Tibial artery (tissue), 4 donors: ENCODE measurements at places on chromosomes 16 and 17.

DNA sequence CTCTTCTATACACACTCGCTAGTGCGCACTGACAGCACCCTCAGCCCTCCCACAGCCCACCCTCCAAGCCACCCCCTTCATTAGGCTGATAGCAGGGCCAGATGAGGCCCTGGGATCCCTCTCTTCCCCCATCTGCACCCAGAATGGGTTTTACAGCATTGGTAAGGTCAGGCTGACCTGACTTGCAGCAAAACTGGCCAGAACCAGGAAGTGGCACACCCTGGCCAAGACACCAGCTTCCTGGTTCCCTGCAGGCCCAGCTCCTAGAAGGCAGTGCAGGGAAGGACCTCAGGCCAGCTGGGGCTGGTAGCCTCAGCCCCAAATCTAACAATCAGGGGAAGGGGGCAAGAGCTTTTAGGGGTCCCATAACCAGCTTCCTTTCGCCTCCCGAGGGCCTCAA is 50.0 kb upstream of the MRPS23 start:
- peaks cover 81% of the 10 kb centered on the region for H3K4me1 ChIP-seq
- peak overlapping the region; percentile 80 for H3K27ac ChIP-seq
- H3K36me3 ChIP-seq, result no peaks in the 10 kb centered on the region
- no peaks in the 10 kb centered on the region for H3K27me3 ChIP-seq
- H3K4me3 ChIP-seq, result no peak overlapping the region

- H3K4me3 ChIP-seq, result no peak overlapping the region
- H3K27ac ChIP-seq, result no peak overlapping the region
- H3K36me3 ChIP-seq, result no peaks in the 10 kb centered on the region
- DNase-seq, result no peak
Measured at GRCh38 chr17:76920364-76921139, 52.3 kb downstream of the MGAT5B start.

DNA sequence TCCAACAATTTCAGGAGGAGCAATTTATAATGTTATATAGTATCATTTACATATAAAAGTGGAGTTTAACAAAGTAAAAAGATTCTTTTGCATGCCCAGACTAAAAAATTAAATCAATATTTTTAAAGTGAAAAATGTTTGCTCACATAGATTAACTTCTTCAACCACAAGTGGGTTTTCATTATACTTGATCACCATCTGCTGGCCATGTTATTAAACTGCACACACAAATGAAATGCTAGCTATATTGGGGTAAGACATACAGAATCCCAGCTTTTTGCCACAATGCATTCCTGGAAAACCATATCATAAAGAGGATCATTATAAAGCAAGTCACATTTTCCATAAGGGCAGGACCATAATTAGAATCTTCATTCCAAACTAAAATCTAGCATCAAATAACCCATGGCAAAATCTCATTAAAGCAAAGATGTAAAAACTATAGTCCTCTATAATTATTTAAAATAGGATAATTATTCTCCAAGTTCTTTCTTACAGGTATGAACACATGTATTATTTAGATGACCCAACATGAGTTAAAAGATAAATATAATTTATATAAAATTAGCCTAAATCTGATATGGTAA is 26.3 kb downstream of the CEP112 start:
- no peak overlapping the region for H3K4me3 ChIP-seq
- no peak for DNase-seq
- H3K4me1 ChIP-seq, result no peaks in the 10 kb centered on the region

GRCh38 chr16:77059446-77059845 is 131.5 kb upstream of the MON1B start:
- DNase-seq, result no peak
- no peak overlapping the region for H3K4me3 ChIP-seq
- H3K27ac ChIP-seq, result no peak overlapping the region
- no peaks in the 10 kb centered on the region for H3K4me1 ChIP-seq
- no peaks in the 10 kb centered on the region for H3K27me3 ChIP-seq

DNA sequence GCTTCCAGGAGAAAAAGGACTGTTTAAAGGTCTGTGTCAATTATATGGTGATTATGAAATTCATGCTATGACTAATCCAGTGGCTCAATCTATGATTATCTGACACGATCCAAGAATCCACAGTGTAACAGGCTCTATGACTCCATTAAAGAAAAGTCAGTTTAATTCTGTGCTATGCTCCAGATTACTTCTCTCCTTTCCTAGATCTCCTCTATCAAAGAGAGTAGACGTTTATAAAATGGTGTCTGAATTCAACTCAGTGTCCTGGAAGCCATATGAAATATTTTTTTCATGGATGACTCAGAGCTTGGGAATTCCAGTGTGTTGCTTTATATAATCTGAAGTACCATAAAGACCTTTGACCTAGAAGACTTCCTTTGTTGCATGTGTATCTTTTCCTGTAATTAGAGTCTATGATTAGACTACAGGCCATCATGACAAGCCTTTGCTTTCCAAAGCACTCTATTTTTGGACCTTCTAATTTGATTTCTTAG is 27.0 kb upstream of the NF1 start:
- no peaks in the 10 kb centered on the region for H3K27me3 ChIP-seq
- no peak overlapping the region for H3K4me3 ChIP-seq
- no peak for DNase-seq
- peaks cover 12% of the 10 kb centered on the region for H3K4me1 ChIP-seq

DNA sequence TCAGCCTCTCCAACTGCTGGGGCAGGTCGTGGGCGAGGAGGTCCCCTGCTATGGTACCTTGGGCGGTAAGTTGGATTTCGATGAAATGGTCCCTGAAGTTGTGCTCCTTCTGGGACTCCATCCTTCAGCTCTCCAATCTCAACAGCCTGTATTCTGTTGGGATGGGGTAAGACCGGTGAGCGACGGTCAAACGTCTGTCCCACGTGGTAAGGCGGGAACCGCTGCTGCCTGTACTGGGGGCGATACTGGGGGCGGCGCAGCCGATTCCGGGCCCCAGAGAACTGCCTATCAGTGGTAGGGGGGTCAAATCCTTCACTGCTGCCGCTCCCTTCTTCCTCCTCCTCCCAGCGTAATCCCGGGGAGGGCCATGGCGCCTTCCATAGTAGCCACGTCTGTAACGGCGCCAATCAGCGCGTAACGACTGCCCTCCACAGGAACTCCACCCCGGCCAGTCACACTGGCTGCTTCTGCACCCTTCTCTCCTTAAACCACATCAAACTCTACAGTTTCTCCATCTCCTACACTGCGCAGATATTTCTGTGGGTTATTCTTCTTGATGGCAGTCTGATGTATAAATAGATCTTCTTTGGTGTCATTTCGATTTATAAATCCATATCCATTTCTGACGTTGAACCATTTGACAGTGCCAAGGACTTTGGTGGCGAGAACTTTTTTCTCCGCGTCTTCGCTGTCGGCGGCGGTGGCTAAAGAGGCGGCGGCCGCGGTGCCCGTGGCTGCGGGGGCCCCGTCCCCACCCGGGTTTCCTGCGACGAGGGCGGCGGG is 41.1 kb downstream of the AHSP start:
- H3K36me3 ChIP-seq, result no peaks in the 10 kb centered on the region
- no peaks in the 10 kb centered on the region for H3K4me1 ChIP-seq
- DNase-seq, result no peak
- no peak overlapping the region for H3K4me3 ChIP-seq

- no peak overlapping the region for H3K4me3 ChIP-seq
- DNase-seq, result no peak
- H3K4me1 ChIP-seq, result peaks cover 7% of the 10 kb centered on the region
- H3K36me3 ChIP-seq, result no peaks in the 10 kb centered on the region
Measured at GRCh38 chr17:4715063-4715744, 4.8 kb downstream of the ARRB2 start.

GRCh38 chr16:85490407-85491057 is 122.6 kb upstream of the GSE1 start:
- H3K4me3 ChIP-seq, result no peak overlapping the region
- DNase-seq, result no peak
- no peaks in the 10 kb centered on the region for H3K36me3 ChIP-seq
- peaks cover 18% of the 10 kb centered on the region for H3K4me1 ChIP-seq
- H3K27me3 ChIP-seq, result no peaks in the 10 kb centered on the region
- H3K27ac ChIP-seq, result no peak overlapping the region

GRCh38 chr17:79022507-79022991 is 1.4 kb upstream of the C1QTNF1 start:
- no peaks in the 10 kb centered on the region for H3K27me3 ChIP-seq
- H3K4me3 ChIP-seq, result peak overlapping the region; percentile 91
- DNase-seq, result peak; percentile 96
- no peaks in the 10 kb centered on the region for H3K36me3 ChIP-seq

DNA sequence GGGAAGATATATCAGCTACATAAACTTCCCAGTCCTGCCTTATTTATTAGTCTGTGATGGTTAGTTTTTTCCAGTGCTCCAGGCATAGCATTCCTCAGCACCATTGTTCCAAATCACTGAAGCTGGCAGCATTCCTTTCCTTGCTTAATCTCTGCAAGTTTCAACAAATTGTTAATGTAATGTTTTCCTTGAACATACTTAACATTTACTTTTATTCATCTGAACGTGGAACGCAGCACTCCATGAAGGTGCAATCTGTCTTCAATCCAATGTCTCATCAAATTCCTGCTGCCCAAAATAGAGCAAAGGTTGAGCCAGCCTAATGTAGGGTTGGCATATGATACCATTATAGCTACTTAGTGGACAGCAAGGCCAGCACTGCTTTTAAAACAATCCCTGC is 441.1 kb upstream of the RBFOX1 start:
- H3K4me3 ChIP-seq, result no peak overlapping the region
- no peak for DNase-seq
- no peaks in the 10 kb centered on the region for H3K4me1 ChIP-seq
- no peak overlapping the region for H3K27ac ChIP-seq

- H3K4me3 ChIP-seq, result no peak overlapping the region
- H3K4me1 ChIP-seq, result peaks cover 44% of the 10 kb centered on the region
- no peaks in the 10 kb centered on the region for H3K36me3 ChIP-seq
- DNase-seq, result no peak
- no peaks in the 10 kb centered on the region for H3K27me3 ChIP-seq
Measured at GRCh38 chr16:75043175-75043895, 44.5 kb downstream of the ZNRF1 start.

DNA sequence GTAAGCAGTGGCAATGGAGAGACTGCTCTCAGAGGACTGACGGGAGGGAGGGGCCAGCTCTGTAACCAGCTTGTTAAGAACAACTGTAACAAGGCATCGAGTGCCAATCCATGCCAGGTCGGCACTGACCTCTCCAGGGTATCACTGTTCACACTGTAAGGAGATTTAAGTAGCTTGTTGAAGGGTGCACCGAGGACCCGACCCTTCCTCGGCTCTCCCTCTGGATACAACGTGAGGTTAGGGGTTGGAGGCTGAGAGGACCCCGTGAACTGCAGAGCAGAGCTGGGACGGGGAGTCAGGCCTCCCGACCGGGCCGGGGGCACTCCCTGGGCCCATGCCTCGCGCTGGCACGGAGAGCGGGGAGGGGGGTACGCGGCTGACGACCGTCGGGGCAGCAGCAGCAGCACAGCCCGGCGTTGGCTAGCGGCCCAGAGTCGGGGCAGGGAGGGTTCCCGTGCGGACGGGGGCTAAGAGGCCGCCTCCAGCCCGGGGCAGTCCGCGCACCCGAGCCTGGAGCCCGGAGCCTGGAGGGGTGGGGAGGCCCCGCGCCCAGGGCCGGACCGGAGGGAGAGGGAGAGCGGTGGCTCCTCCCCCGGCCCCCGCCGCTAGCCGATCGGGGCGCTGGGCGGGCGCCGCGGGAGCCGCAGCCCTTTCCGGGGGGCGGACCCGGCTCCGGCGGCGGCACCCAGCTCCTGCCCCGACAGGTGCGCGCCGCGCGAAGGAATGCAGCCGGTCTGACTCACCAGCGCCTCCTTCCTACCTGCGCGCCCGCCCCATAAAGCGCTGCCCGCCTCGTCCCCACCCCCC is at the start of gene ITGB4:
Gene ITGB4, plus strand, starts transcription at position 804 of the 807 bp plus-strand sequence. CDS start 3,245 bp downstream, outside the sequence.
- H3K4me3 ChIP-seq, result peak within 1 kb of the TSS; percentile 34
- no peaks in the 10 kb centered on the region for H3K4me1 ChIP-seq
- peak; percentile 60 for DNase-seq
- H3K27ac ChIP-seq, result no peak within 1 kb of the TSS
- no peaks in the 10 kb centered on the region for H3K36me3 ChIP-seq

DNA sequence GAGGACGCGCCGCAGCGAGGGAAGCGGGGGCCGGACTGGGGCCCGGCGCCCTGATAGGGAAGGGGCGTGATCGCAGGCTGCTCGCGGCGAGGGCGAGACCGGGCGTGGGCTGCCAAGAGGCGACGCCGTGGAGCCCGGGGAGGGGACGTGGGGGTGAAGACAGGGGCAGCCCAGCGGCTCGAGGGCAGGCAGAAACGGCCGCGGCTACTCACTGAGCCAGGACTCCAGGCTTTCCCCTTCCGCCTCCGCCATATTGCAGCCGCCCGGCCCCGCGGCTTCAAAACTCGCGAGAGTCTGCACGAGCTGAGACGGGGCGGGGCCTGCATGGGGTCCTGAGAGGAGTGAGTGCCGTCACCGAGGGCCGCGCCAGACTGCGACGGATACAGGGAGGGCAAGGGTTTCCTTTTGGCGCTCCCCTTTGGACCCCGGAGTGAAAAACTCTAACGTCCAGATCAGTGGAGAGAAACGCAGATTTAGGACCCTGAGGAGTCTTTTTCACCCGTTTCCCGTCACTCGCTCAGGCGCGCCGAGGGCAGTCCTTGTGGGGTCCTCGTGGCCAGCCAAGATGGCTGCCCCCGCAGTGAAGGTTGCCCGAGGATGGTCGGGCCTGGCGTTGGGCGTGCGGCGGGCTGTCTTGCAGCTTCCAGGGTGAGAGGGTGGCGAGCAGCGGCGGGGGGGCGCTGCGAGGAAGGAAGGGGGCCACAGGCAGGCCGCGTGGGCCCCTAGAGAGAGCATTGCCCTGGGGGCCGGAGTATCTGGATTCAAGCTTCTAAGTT is at the start of the genes GGA3 and MRPS7:
Gene GGA3, minus strand, starts transcription at position 271 of the 776 bp plus-strand sequence. Its CDS starts 19 bp downstream, at position 252.
Gene MRPS7, plus strand, starts transcription at position 544 of the 776 bp plus-strand sequence. Its CDS starts 22 bp downstream, at position 566.
- H3K4me3 ChIP-seq, result peak within 1 kb of the TSS; percentile 98
- peak; percentile 97 for DNase-seq
- peaks cover 21% of the 10 kb centered on the region for H3K36me3 ChIP-seq

- no peak overlapping the region for H3K27ac ChIP-seq
- DNase-seq, result no peak
- H3K4me3 ChIP-seq, result no peak overlapping the region
- no peaks in the 10 kb centered on the region for H3K36me3 ChIP-seq
- no peaks in the 10 kb centered on the region for H3K27me3 ChIP-seq
Measured at GRCh38 chr16:79656553-79657115, 56.1 kb upstream of the MAF start.

DNA sequence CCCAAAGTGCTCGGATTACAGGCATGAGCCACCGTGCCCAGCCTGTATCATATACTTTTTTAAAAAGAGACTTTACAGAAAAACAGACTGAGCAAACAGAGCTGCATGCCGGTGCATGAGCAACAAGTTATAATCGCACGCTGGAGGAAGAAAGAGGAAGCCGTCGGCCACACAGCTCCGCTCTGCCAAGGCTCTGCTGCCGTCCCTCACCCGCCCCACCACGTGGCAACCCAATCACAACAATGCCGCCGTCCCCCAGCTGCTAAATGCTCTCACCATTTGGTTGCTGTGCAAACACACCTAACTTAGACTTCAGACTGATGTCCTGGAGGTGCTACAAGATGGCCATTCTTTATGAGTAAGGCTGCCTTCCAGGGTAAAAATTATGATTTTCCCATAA is 83.5 kb downstream of the ADCY9 start:
- peaks cover 20% of the 10 kb centered on the region for H3K4me1 ChIP-seq
- H3K27me3 ChIP-seq, result no peaks in the 10 kb centered on the region
- no peak overlapping the region for H3K4me3 ChIP-seq
- peak overlapping the region; percentile 11 for H3K27ac ChIP-seq

GRCh38 chr17:19876529-19877161 is 8.9 kb upstream of the ULK2 start:
- no peak overlapping the region for H3K27ac ChIP-seq
- no peaks in the 10 kb centered on the region for H3K27me3 ChIP-seq
- H3K4me3 ChIP-seq, result no peak overlapping the region
- H3K36me3 ChIP-seq, result no peaks in the 10 kb centered on the region
- DNase-seq, result peak; percentile 74
- no peaks in the 10 kb centered on the region for H3K4me1 ChIP-seq

GRCh38 chr17:76139801-76140660 is 1.0 kb downstream of the FOXJ1 start:
- H3K27me3 ChIP-seq, result peaks cover 7% of the 10 kb centered on the region
- peaks cover 21% of the 10 kb centered on the region for H3K4me1 ChIP-seq
- H3K4me3 ChIP-seq, result peak overlapping the region; percentile 6
- no peak for DNase-seq
